ENCODE measurements at places on chromosomes 4 and X. TPM values are rescaled to one million over a fixed set of nuclear protein-coding genes. Genes with fewer than 3 reads are reported as not detected.

SPANXA1 gene
- not detected for total RNA-seq

DGAT2L6 gene
- total RNA-seq, result not detected

SPARCL1 gene
- total RNA-seq, result 1.2 TPM

GPRIN3 gene
- total RNA-seq, result under 0.01 TPM

DUSP9 gene
- under 0.01 TPM for total RNA-seq

CT45A3 gene
- not detected for total RNA-seq

NIPAL1 gene
- total RNA-seq, result not detected

AVPR2 gene
- not detected for total RNA-seq

HTR2C gene
- not detected for total RNA-seq

KIT gene
- total RNA-seq, result 0.83 TPM

AKAP14 gene
- total RNA-seq, result not detected

NOX1 gene
- not detected for total RNA-seq

ANKRD17 gene
- 58.3 TPM for total RNA-seq

SPATA4 gene
- 0.15 TPM for total RNA-seq

GAGE12H gene
- total RNA-seq, result not detected

TMPRSS11F gene
- total RNA-seq, result not detected

TMEM255A gene
- under 0.01 TPM for total RNA-seq

SLC34A2 gene
- not detected for total RNA-seq

MAGEE1 gene
- total RNA-seq, result 1.9 TPM

ARHGAP36 gene
- not detected for total RNA-seq

NEIL3 gene
- total RNA-seq, result 4.0 TPM

ATP8A1 gene
- total RNA-seq, result 7.0 TPM

ARX gene
- not detected for total RNA-seq

TRAM1L1 gene
- total RNA-seq, result 4.2 TPM

CITED1 gene
- not detected for total RNA-seq

SOWAHB gene
- 0.17 TPM for total RNA-seq

ARHGAP4 gene
- total RNA-seq, result 2.3 TPM

USP26 gene
- not detected for total RNA-seq

PALLD gene
- total RNA-seq, result 117 TPM

TEX11 gene
- 0.15 TPM for total RNA-seq

PAGE2 gene
- total RNA-seq, result not detected

ZMAT1 gene
- total RNA-seq, result 0.17 TPM

SPANXA2 gene
- not detected for total RNA-seq

MBNL3 gene
- total RNA-seq, result 3.0 TPM

SLITRK4 gene
- 0.87 TPM for total RNA-seq

TRPC5OS gene
- under 0.01 TPM for total RNA-seq

CENPI gene
- total RNA-seq, result 5.3 TPM

AFF2 gene
- total RNA-seq, result not detected

LANCL3 gene
- total RNA-seq, result under 0.01 TPM

KLF8 gene
- total RNA-seq, result 2.8 TPM

AFM gene
- not detected for total RNA-seq

NAP1L5 gene
- total RNA-seq, result 7.0 TPM
